ENCODE measurements at places on chromosomes 11 and 22.

- DNase-seq = no peak
Observed at GRCh38 chr11:1760351-1761109, 3.2 kb downstream of the CTSD start.

DNA sequence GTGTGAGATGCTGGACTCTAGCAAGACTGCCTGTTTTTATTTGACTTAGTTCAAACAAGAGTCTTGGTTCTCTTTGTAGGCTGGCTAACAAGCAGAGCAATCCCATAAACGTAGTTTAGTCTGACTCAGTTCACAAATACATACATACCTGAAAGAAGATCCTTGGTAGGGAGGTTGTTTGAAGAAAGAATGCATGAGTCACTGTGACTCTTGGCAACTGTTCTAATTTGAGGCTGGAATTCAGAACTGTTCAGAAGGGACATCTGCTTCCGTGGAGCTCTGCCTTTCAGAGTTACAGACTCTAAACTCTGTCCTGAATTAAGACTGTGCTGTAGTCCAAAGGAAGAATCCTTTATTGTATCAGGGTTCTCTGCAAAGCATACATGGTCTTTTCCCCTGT, 32.2 kb downstream of the C2CD3 start:
- no peak for DNase-seq

DNA sequence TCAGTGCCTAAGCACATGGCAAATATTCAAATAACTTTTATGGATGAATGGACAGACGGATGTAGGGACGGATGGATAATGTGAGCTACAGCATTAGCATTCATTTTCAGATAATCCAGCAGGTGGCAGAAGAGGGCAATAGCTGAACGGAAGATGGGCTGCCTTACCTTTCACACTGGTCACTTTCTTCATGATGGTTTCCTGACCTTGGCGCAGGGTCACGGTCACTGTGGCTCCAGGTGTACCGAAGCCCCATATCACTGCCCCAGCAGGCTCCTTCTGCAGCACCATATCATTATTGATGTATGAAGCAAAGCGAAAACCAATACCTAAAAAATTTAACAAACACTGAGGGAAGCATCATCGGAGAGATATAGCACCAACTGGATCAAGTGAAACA, 4.3 kb downstream of the SIAE start:
- no peak for DNase-seq

DNA sequence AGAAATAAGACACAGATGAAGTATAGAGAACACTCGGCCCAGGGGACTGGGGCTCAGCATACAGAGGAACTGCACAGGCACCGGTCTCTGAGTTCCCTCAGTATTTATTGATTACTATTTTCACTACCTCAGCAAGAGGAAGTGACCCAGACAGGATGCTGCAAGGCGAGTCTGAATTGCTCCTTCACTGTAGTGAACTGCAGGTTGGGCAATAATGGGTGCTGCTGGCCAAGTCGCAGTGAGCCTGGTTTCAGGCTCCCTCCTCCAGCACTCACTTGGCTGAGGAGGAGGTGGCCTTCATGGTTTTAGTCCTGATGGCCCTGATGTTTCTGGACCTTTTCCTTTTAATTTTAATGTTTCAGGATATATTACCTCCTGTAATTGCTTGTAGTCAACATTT, 10.4 kb downstream of the OR52K2 start:
- no peak for DNase-seq

DNA sequence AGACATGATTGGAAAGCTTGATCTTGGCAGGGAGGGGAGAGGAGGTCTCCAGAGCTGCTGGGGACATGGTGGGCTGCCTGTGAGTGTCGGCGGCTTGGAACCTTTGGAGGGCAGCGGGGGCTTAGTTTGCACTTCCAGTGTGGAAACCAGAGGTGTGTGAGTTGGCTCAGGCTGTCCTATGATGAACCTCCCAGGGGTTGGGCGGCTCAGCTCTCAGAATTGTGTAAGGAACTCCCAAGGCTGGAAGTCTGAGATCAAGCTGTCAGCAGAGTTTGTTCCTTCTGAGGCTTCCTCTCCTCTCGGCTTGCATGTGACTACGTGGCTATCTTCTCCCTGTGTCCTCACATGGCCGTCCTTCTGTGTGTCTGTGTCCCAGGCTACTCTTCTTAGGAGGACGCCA, 87.9 kb upstream of the B3GAT1 start:
- DNase-seq = no peak

- DNase-seq = no peak
Observed at GRCh38 chr11:10382518-10382917, 72.5 kb upstream of the AMPD3 start.

- DNase-seq = no peak
Observed at GRCh38 chr11:17760102-17761029, 25.8 kb downstream of the KCNC1 start.

DNA sequence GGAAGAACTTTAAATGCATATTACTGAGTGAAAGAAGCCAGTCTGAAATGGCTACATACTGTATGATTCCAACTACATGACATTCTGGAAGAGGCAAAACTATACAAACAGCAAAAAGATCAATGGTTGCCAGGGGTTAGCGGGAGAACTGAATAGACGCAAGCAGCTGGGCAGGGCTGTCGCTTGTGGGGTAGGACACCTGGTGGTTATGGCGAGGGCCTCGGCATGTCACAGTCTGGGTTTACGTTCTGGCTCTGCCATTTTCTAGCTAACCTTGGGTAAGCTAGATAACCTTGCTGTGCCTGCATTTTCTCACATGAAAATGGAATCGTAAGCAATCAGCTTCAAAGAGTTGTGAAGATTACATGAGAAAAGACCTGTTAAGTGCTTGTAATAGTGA, 55.2 kb upstream of the SYT13 start:
- DNase-seq = no peak

DNA sequence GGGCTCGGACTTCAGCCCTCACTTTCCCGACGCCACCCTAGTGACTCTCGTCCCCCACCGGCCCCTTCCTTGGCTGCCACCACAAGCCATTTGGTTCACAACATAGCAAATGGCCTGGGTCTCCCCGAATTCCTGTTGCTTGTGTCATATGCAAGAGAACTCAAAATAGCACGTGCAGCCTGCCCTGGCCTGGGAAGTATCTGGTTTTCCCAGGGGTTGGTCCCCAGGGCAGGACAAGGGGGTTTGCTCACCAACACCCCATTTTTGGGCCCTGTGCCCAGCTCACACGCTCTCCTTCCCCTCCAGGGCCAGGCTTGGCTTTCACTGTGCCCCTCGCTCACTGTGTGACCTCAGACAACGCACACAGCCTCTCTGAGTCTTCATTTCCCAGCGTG, 12.8 kb upstream of the TPCN2 start:
- no peak for DNase-seq

DNA sequence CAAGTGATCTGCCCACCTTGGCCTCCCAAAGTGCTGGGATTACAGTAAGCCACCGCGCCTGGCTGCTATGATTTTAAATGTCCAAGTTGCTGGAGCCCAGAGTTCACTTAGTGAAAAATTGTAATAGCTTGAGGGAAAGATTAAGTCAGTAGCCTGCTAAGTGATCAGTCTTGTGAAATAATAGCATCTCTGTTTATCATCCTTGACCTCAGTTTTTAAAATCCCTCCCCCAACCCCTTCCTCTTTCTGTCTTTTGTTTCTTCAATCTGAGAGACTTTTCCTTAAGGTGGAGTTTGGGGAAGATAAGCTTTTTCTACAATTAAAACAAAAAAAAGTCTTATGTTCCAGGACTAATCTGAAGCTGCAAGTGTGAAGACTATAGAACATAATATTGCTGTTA, 6.4 kb downstream of the HIPK3 start:
- DNase-seq = no peak

DNA sequence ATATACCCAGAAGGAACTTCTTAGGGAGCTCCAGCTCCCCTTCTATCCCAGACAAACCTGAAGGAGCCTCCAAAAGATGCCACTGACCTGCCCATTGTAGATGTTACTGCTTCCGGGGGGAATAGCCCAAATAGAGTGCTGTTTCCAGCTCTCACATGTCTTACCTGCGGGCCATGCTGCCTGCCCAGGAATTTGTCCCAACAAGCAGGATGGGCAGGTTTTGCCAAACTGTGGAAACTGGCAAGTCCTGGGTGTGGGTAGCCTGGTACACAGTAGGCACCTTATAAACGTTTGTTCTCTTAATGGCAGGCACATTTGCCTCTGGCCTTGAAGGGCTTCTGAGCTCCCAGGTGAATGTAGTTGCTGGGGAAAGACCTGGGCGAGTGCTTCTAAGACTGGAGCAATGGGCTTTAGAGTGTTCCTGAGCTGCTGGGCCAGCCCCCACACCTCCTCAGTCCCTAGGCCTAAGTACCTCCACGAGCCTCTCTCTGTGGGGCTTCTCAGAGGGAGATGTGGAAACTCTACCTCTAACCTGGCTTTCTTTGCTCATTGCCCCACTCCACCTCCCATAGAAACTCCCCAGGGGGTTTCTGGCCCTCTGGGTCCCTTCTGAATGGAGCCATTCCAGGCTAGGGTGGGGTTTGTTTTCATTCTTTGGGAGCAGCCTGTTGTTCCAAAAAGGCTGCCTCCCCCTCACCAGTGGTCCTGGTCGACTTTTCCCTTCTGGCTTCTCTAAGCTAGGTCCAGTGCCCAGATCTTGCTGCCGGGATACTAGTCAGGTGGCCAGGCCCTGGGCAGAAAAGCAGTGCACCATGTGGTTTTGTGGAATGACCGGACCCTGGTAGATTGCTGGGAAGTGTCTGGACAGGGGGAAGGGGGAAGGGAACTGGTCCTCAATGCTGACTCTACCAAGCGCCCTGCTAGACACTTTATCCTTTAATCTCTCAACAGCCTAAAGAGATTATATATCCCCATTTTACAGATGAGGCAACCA, 37.2 kb downstream of the LIMK2 start:
- DNase-seq = no peak

DNA sequence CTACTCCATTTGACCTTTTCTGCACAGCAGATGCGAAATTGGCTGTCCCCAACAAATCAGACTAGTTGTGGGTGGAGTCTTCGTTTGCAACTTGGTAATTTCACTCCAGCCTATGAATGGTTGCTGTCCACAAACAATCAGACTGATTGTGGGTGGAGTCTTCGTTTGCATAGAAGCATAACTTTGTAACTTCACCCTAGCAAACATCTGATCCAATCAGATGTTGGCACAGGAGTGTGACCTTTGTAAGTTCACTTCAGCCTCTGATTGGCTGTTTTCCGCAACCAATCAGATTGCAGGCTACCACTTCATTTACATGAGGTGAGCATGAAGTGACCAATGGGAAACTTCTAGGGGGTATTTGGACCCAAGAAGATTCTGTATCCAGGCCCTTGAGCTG, 16.3 kb upstream of the CABP2 start:
- no peak for DNase-seq

- DNase-seq = no peak
Observed at GRCh38 chr22:42236848-42237247, 33.6 kb downstream of the TCF20 start.

- no peak for DNase-seq
Observed at GRCh38 chr22:19358195-19358594, 66.7 kb upstream of the CLTCL1 start.

DNA sequence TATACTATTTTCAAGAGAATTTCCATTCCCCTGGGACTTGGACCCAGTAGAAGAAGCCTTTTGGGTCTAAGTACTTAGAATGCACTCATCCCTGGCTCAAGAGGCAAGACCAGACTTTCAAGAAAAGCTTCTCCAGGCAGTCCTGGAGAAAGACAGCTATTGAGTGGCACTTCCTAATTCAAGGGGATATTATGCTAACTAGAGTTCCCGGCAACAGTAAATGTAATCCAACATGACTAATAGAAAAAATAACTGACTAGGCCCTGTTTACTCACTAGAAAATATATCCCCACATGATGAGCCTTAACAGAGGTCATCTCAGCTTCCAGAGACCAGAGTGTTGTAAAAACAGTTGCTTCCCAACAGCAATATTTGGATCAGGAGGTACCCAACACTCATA, 47.2 kb upstream of the AKIP1 start:
- no peak for DNase-seq

- DNase-seq = no peak
Observed at GRCh38 chr22:47199261-47199978, 437.0 kb downstream of the TBC1D22A start.

GRCh38 chr11:62791501-62792201, at the start of gene TMEM223:
TMEM223 (minus strand) TSS chr11:62792006; CDS start chr11:62791994, 12 bp downstream.
- DNase-seq = peak; percentile 88

GRCh38 chr11:44709966-44710365, 16.8 kb upstream of the TSPAN18 start:
- no peak for DNase-seq

Data from activated T-helper 9 cell treated with anti-CD3 and anti-CD28 coated beads, Interleukin-2, amount 50 U/mL, for 16 hours (primary cell).